ENCODE measurements at places on chromosomes 6 and 20.

DNA sequence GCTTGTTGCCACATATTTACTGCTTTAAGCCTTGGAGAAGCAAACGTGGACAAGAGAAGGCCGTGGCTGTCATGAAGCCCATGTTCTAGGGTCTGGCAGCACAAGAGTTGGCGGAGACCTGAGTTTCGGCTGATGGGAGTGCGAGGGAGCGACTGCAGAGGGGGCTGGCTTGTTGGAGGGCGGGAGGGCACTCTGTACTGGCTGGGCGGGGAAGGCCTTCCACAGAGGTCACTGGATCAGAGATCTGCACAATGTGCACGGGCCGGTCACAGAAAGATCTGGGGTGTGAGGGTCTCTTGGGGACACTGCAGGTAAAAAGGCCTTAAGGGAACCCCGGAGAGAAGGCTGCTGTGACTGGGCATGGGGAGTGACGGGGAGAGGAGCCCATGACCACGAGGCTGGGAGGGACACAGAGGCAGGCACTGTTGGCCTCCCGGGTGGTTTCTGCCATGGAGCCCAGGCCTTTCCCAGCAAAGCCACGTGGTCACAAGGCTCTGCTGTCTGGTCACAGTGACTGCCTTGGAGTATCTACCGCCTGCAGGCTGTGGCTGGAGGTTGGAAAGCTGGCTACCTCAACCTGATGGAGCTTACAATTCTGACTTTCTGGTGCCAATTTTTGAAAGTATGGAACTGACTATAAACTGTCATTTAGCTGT lies 23.8 kb downstream of the FOXC1 start:
- no peak for DNase-seq

GRCh38 chr20:20697325-20697845 lies 15.1 kb downstream of the RALGAPA2 start:
- DNase-seq: no peak

DNA sequence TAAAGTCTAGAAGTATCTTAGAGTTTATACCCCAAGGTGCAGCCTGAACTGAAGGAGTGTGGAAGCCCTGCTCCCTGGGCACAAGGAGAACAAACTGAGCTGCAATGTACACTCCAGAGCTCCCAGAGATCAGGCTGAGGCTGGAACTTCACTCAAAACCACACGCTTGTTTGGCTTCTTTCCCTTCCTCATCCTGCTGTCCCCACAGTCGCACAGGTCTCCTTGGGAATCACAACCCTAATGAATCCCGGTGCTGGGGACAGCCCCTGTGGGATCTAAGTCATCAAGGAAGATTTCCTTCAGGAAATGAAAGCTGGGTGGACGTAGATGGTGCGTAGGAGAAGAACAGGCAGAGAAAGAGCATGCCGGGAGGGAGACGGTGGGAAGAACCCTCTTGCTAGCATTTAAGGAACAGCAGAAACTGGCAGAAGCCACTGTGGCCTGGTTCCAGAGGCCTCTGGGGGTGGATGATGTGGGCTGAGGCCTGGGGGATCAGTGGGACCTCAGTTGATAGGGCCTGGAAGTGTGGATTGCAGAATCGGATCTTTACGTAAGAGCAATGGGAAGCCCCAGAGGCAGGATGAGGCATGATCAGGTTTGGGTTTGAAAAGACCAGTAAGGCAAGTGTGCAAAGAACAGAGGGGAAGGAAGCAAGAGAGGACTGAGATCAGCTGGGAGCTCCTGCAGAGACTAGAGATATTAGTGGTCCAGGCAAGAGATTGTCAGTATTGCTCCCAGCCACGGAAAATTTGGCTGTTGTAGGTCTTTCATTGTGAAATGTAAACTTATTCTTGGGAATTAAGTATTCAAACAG lies 21.4 kb downstream of the CYP24A1 start:
- DNase-seq: no peak

DNA sequence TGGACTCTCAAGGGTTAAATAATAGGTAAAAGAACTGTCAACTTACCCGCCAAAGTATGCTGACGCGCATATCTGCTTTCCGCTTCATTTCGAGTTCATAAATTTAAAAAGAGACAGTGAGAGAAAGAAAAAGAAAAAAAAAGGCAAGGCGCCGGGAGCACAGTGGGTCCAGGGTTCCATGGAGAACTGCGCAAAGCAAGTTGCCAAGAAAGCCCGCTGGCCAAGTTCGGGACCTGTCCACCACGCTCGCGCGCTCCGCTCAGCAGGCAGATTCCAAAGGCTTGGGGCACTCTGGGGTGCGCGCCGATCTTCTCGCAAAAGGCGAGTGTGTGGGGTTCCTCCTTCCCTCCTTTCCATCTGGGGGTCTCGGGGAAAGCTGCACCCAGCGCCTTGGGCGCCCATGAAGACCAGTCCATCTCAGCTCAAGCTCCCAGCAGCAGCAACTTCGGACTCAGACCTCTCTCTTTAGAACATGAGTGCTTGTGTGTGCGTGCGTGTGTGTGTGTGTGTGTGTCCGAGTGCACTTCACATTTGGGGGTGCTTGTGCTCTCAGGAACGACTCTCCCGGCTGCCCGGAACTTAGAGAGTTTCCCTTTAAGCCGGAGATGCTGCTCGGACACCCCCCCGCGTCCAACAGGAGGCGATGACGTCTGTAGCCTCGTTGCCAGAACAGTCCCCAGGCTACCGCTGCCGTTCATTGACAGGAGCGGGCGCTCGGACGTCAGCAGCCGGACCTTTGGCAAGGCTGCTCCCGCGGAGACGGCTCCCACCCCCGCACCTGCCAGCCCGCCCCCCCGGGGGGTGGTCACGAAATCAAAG lies 180.0 kb downstream of the TBXT start:
- DNase-seq: no peak

DNA sequence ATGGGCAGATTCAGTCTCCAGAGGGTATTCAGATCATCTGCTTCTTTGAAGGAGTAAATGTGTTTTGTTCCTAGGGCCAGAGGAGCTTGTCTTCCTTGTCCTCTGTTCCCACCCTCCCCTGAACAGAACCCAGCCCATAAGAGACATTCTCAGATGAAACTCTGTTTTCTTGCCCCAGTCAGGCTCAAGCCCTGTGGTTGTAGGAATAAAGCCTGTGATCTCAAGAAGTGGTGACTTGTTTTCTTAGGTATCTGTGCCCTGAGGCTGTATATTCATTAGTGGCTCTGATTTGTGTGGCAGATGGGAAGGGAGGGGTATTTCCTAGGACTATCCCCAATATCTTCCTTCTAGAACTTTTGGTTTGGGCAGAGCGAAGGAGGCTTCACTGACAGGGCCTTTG lies 27.9 kb downstream of the GSS start:
- no peak for DNase-seq

DNA sequence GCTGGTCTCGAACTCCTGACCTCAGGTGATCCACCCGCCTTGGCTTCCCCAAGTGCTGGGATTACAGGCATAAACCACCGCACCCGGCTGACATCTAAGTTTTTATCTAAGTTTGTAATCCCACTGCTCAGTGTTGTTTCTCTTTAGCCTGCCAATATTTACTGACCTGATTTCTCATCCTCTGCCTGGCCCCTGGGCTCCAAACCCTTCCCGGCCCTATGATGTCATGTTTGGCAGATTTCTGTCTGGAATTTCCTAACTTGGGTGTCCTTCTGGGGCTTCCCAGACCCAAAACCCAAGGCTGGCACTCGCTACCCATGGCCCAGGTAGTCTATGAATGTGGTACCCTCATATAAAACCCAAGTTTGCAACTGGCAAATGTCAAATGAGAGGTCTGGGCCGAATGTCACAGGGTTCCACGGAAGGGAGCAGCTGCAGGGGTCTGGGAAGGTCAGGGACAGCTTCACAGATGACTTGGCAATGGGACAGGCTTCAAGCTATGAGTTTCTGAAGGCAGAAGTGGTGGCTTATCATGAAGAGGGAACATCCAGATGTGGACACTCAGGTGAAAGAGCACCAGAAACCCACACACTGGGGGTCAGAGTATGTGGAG lies 54.9 kb downstream of the TMEM170B start:
- no peak for DNase-seq
